ENCODE measurements at places on chromosomes 7 and 10. TPM values are rescaled to one million over a fixed set of nuclear protein-coding genes. Genes with fewer than 3 reads are reported as not detected.

Gene PTPN12
- 40.8 TPM for total RNA-seq

Gene CTTNBP2
- total RNA-seq, result not detected

DNA sequence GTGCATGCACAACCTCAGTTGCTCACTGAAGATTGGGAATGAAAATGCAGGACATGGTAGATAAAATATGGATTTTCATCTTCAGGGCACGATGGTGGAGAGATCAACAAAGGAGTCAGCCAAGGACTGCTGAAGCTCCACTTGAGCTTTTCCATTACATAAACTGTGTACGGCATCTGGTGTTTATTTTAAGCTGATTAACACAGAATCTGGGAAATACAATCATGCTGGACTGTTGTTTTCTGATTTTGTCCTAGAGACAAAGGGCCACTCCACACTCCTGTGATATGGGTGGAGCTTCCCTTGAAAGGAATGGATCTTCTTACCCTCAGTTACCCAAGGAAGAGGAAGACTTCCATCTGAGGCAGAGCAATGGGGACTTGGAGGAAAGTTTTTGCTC lies 120.6 kb downstream of the SAMD9 start:
- no peak for DNase-seq

DNA sequence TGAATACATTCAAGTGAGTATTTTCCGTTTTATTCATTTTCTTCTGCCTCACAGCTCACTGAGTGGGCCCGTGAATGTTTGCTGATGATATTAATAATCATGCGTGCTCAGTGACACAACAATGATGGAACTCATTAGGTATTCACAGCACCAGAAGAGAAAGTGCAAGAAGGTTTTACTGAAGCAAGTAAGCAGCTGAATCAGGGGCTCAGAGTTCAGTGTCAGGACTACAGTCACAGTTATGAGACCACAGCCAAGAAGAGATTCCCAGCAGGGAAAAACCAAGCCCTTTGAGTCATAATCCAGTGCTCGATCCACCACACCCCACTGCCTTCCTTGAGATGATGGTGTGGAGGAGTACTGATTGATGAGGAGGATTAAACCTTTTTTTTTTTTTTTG lies 247.4 kb downstream of the KIAA1217 start:
- no peak for DNase-seq

DNA sequence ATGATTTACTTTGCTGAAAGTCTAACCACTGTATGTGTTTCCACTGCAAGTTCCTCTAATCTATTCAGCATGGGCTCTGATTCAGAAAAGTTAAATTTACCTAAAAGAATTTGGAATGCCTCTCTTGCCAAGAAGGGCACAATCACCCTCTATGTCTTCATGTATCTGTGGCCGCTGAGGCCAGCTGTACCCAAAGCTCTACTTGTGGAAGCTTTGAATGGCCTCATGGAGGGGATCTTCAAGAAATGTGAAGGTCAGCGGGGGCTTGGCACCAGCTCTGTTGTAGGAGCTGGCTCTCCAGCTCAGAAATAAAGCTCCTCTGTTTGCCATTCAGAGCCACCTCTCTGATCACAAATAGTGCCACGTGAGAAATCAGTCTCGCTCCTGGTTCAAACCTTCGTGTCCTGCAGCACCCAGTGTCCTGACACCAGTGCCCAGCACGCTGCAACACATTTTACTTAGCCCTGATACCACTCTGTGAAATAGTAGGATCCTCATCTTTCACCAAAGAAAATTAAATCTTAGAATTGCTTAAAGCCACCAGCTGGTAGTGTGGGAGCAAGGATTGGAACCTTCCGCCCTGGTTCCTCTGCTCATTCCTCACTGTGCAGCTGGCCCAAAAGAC lies 61.1 kb downstream of the PKD1L1 start:
- no peak for DNase-seq

Measured in pulmonary artery endothelial cell (primary cell).